ENCODE measurements at places on chromosomes 5 and 9. TPM values are rescaled to one million over a fixed set of nuclear protein-coding genes. Genes with fewer than 3 reads are reported as not detected.

Gene STPG3
- total RNA-seq = not detected

Gene SHOC1
- total RNA-seq = not detected

Gene AK8
- 0.10 TPM for total RNA-seq

Gene SH3PXD2B
- 0.99 TPM for total RNA-seq

- DNase-seq = no peak
These were observed 105.2 kb downstream of the LIFR start for GRCh38 chr5:38451074-38451725.

DNA sequence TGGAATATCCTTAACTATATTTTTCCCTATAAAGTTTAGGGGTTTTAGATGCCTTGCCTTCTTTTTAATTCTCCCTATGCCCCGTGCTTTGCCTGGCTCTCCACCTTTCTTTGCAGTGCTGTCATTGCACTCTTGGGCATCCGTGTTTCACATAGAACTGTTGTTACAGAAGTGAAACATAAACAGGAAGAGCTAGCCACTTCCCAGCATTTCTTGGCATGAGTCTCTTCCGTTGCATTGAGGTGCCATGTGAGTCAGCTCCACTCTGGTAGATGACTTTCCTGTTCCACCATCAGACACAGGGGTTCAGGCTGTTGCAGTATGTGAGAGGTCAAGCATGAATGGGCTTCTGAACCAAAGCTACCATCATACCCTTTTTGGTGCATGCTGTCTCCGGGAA is 73.4 kb downstream of the ANGPTL2 start:
- DNase-seq = peak; percentile 66

DNA sequence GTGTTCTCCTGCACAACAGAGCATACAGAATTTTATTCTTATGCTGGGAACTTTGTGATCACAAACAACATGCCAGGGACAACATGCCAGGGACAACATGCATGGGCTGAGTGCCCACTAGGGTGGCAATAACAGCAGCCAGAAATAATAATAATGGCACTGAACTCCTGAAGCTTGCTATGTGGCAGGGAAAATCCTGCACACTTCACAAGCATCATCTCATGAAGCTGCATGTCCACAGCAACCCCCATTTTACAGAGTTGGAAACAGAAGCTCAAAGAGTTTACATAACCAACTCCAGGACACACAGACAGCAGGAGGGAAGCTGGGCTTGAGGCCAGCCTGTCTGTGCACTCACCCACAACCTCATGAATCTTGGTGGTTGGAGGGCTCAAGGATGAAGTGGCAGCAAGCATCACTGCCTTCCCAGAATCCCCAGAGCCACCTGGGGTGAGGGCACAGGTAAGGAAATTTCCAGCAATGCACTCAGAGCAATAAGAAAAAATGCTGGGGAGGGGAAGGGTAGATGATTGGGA is 111.4 kb downstream of the GABBR2 start:
- DNase-seq = no peak

DNA sequence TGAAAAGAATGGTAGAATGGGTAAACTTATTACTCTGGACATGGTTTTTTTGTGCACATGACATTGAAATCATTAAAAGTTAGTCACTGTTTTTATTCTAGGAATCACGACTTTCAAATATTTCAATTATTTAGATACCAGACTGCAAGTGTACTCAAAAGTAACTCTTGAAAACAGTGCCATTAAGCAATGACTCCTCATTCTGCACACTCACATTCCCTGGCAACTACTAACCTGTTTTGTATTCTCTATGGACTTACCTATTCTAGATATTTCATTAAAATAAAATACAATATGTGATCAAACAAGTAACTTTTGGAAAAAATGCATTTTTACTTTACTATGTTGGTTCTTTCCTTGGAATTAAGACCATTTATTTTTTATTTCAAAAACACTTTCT is 607.0 kb downstream of the PDE4D start:
- no peak for DNase-seq

GRCh38 chr9:35736201-35736633 is 3.8 kb downstream of the CREB3 start:
- peak; percentile 72 for DNase-seq

- no peak for DNase-seq
These were observed 831.1 kb downstream of the NR2F1-AS1 start for GRCh38 chr5:92749943-92750342.

DNA sequence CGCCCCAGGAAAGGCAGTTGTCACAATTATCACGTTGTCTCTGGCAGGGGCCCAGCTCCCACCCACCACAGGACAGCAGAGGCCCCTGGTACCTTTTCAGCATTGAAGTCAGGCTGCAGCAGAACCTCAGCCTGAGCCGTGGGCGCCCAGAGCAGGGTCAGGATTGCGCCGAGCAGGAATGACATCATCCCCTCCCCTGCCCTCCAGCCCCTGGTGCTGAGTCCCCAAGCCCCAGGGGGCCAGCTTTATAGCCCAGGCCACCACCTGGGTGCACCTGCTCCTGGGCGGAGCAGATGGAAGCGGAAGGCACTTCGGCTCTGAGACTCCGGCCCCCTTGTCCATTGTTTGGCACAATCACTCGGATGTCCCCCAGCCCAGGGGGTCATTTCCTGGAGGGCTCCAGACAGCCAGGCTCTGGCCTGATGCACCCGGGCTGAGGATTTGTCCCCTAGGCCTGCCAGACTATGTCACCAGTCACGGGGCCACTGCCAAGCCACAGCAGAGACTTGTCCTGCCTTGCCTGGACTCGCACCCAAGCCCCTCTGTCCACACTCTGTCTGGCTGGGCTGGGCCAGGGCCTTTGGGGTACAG is at the start of gene LCN15:
Gene LCN15, minus strand, starts transcription at position 218 of the 591 bp plus-strand sequence. Its CDS starts 30 bp downstream, at position 188.
- DNase-seq = no peak

Data from activated CD4-positive, alpha-beta memory T cell treated with anti-CD3 and anti-CD28 coated beads for 36 hours (primary cell).